ENCODE measurements at places on chromosomes 2 and 18. TPM values are rescaled to one million over a fixed set of nuclear protein-coding genes. Genes with fewer than 3 reads are reported as not detected.

Gene SLC8A1
- total RNA-seq: 1.3 TPM

GRCh38 chr2:147696426-147696825 lies 148.4 kb upstream of the ACVR2A start:
- ATAC-seq: peak; percentile 97

- no peak for ATAC-seq
Observed at GRCh38 chr18:48468151-48468550, 59.0 kb upstream of the ZBTB7C start.

DNA sequence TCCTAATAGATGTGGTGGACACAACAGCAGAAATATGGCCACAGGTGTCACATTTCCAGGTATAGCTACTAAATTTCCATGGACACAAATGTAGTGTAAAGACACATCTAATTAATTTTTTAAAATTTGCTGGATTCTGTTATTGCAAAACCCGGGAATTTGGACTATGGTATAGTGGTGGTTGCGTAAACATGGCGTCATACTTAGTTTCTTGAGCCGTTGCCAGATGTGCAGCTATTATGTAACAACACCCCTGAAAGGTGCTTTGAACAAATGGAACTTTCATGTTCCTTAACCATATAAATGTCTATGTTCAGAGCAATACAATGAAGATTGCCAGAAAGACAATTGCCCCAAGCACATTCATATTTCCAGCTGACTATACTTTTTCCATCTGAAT lies 85.9 kb downstream of the HRH4 start:
- ATAC-seq: no peak

DNA sequence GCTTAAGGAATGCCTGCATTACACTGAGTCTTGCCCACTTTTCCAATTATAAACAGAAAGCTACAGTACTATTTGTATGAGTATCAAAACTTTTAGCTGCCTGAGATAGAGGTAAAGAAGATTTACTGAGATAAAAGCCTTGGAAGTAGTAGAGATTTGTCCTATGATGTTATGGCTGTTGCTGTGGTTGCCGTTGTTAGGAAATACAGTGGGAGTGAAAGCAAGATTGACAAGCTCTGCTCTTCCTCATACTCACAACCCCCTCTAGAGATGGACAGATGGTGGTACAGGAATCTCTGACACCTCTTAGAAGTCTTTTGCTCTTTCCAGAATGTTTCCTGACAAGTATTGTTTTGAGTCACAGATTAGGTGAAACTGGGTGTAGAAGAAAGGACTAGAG lies 242.5 kb downstream of the RPIA start:
- ATAC-seq: no peak

GRCh38 chr18:56393870-56394269 lies 244.5 kb downstream of the TXNL1 start:
- no peak for ATAC-seq

DNA sequence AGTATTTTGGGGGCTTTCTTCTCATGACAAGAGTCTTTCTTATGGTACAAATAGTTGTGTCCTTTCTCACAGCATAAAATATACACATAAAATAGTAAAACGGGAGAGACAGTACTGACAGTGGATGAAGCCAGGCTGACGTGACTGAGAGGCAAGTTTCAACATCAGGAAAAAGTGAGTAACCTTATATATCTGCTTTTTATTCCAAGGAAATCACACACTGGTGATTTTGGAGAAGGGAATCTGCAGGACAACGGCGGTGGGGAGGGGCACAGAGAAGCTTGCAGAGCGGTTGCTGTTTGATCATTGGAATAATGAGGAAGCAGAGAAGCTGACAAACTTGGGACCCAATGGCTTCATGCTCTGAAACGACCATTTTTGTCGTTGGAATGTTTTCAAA lies 130.6 kb upstream of the ZNF236 start:
- no peak for ATAC-seq

DNA sequence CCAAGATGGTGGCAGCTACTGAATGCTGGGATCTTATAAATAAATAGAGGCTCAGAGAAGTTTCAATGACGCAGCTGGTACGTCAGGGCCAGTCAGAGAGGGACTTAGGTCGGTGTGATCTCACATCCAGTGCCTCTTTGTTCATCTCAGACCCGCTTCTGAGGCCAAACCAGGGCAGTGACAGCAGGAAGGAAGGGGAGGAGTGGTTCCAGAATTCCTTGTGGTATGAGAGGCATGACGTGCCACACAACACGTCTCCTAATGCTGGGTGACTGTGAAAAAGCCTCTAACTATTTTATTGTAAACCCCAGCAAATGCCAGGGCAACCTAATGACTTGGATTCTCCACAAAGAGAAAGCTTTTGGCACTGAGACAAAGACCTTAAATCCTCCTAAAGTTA lies 423.3 kb downstream of the LPIN1 start:
- ATAC-seq: peak; percentile 72
